ENCODE measurements at places on chromosomes 6 and 20.

- peak; percentile 79 for DNase-seq
Measured at GRCh38 chr6:7047966-7048365, 59.8 kb upstream of the RREB1 start.

GRCh38 chr6:23073821-23074220 lies 504.5 kb downstream of the HDGFL1 start:
- DNase-seq: no peak

- no peak for DNase-seq
Measured at GRCh38 chr6:136792095-136792409, 225 bp downstream of the MAP3K5 start.

- no peak for DNase-seq
Measured at GRCh38 chr6:134814076-134814695, 135.7 kb downstream of the ALDH8A1 start.

- DNase-seq: no peak
Measured at GRCh38 chr6:2403546-2403945, 158.1 kb upstream of the GMDS start.

DNA sequence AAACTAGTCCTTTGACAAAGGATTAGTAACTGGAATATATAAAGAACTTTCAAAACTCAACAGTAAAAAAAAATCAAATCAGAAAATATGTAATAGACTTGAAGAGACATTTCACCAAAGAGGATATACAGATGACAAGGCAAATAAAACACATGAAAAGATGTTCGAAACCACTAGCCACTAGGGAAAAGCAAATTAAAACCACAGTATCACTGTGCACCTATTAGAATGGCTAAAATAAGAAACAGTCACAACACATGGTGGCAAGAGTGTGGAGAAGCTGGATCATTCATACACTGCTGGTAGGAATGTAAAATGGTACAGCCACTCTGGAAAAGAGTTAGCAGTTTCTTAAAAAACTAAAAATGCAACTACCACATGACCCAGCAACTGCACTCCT lies 14.9 kb downstream of the ZBTB2 start:
- no peak for DNase-seq

DNA sequence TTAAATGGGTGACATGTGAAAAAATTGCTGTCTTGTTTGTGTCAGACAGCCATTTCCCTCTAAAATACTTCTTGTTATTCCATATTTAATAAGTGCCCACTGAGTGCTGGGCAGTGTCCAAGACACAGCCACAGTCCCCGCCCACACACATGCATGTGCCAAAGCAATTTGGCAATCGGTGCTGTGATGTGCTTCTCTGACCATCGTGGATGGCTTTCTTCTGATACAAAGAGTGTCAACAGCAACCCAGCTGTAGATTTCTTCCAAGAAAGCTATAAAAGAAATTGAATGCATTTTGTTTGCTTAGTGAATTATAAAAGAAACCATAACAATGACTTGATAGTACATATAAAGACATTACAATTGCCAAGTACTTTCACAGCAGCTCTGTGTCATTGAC lies 140.5 kb upstream of the ATXN1 start:
- DNase-seq: peak; percentile 85

- DNase-seq: no peak
Measured at GRCh38 chr6:35064757-35065440, 76.2 kb downstream of the TCP11 start.

- no peak for DNase-seq
Measured at GRCh38 chr20:52346797-52347196, 155.2 kb upstream of the ZFP64 start.

GRCh38 chr20:63703976-63704748 lies 3.6 kb downstream of the ARFRP1 start:
- no peak for DNase-seq

DNA sequence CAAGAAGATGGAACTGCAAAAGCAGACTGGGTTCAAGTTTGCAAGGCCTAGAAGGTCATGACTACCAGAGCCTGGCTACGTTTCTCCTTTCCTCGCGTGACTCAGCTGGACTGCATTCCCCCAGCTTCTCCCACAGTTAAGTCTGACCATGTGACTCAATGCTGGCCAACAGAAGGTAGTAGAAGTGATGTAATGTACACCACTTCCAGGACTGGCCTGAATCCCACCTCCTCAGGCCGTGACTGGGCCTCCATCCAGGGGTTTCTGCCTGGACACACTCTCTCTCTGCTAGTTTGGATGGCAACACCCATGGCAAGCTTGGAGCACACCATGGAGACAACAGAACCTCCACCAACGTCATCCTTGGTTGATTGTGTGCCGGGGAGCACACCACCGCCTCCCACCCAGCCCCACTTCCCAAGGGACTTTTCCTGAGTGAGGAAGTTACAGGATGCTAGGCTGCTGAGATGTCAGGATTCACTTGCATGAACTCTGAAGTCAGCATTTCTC lies 112.0 kb upstream of the CDYL start:
- peak; percentile 38 for DNase-seq

DNA sequence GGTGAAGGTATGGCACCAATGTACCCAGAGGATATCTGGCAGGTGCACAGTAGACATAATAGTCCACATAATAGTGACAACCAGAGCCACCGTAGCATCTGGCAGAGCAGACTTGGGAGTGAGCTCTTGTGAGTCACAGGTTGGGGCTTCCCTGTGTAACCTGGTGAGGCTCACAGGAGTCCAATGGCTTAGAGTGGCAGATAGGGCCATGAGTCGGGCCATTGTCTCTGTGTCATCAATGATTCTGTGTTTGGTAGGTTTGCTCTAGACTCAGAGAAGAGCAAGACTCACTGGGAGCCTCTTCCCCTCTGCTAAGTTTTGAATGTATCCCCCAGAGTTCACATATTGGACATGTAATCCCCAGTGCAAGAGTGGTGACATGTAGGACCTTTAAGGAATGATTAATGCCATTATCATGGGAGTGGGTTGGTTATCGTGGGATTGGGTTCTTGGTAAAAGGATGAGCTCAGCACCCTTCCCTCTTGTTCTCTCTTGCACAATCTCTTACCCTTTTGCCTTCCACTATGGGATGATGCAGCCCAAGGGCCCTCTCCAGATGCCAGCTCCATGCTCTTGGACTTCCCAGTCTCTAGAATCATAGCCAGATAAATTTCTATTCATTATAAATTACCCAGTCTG lies 22.6 kb upstream of the SIRPA start:
- peak; percentile 76 for DNase-seq

- DNase-seq: peak; percentile 11
Measured at GRCh38 chr6:26056583-26057350, 30.5 kb upstream of the HFE start.

- no peak for DNase-seq
Measured at GRCh38 chr6:89693207-89693606, 54.7 kb upstream of the LYRM2 start.

- no peak for DNase-seq
Measured at GRCh38 chr20:6837730-6838129, 70.2 kb downstream of the BMP2 start.

DNA sequence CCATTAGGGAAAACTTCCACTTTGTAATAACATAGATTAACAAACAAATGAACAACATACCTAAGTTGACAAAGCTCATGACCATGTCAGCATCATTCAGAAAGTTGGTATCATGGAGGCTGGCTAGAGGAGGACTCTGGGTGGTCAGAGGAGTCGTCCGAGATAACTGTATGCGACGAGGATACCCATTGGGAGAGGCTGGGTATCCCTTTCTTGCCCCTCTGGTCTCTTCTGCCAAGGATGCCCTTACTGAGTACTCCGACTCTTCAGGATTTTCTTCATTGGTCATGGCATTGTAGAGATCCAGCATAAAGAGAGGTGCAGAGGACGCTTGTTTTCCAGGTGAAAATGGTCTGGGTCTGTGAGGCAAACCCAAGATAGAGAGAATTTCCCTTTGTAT lies 1.1 kb downstream of the BMP5 start:
- DNase-seq: no peak
